ENCODE measurements at places on chromosomes 6 and 20.

GRCh38 chr6:128250370-128251070 lies 269.9 kb downstream of the PTPRK start:
- DNase-seq: no peak

- no peak for DNase-seq
These were observed 28.1 kb upstream of the NNAT start for GRCh38 chr20:37492945-37493344.

- no peak for DNase-seq
These were observed 61.1 kb upstream of the CCN6 start for GRCh38 chr6:111992851-111993250.

DNA sequence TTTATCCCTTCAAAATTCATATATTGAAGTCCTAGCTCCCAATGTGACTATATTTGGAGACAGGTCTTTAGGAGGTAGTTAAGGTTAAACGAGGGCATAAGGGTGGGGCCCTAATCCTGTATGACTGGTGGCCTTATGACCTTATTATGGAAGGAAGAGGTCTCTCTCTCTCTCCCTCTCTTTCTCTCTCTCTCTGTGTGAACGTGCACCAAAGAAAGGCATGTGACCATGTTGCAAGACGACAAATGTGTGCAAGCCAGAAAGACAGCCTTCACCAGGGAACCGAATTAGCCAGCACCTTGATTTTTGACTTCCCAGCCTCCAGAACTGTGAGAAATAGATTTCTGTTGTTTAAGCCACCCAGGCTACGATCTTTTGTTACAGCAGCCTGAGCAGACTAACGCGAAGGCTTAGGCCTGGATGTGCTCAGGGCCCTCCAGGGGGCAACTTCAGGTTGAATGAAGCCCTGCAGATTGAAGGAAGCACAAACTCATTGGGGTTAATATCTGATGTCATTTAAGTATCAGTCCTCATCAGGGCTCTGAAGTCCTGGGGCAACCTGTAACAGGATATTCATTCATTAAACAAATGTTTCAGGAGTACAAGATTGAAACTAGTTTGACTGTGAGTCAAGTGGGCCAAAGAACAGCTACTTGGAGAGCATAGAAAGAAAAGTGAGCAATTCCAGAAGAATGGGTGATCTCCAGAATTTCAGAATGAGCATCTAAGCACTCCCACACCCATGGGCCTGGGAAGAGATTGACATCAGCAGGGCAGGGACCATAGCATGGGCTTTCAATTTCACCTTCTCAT lies 157.4 kb upstream of the TNFAIP3 start:
- DNase-seq: no peak

Measured in stimulated activated CD8-positive, alpha-beta memory T cell treated with anti-CD3 and anti-CD28 coated beads, Interleukin-7, amount 100 ng/mL, for 1 hour (primary cell).